ENCODE measurements at places on chromosomes 1 and 21. TPM values are rescaled to one million over a fixed set of nuclear protein-coding genes. Genes with fewer than 3 reads are reported as not detected.

Gene TFF2
- not detected for total RNA-seq

Gene CCDC17
- 1.5 TPM for total RNA-seq

Gene PIK3R3
- total RNA-seq: 27.0 TPM

- H3K27ac ChIP-seq: no peak overlapping the region
- no peaks in the 10 kb centered on the region for H3K27me3 ChIP-seq
- no peaks in the 10 kb centered on the region for H3K36me3 ChIP-seq
Measured at GRCh38 chr1:100670083-100670482, 49.5 kb upstream of the VCAM1 start.

DNA sequence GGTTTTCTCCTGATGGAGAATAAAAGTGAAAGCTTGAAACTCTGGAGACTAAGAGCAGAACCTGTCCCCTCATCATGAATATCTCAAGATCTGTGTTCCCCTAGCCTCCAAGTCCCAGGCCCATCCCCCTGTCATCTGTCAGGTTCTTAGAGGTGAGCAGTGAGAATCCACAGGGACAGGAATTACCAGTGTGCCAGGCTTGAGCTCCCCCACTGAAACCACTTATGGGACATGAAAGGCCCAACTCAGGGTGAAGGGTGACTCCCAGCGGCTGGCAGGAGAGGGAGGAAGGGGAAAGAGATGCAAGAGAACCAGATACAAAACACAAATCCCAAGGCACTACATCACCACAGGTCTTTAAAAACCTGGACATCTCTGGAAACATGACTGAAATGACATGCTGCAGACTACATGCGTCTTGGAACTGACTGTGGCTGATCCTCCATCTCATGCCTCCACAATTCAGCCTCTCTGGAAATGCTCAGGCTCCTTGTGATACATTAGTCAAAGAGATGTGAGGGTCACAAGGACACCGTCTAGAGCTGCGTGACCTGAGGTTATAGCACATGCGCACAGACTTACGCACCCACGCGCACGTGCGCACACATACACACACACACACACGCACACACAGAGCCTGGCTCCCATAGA is 6.8 kb upstream of the LY9 start:
- no peaks in the 10 kb centered on the region for H3K36me3 ChIP-seq
- H3K4me1 ChIP-seq: no peaks in the 10 kb centered on the region
- no peak for DNase-seq
- H3K27ac ChIP-seq: no peak overlapping the region
- H3K4me3 ChIP-seq: no peak overlapping the region

DNA sequence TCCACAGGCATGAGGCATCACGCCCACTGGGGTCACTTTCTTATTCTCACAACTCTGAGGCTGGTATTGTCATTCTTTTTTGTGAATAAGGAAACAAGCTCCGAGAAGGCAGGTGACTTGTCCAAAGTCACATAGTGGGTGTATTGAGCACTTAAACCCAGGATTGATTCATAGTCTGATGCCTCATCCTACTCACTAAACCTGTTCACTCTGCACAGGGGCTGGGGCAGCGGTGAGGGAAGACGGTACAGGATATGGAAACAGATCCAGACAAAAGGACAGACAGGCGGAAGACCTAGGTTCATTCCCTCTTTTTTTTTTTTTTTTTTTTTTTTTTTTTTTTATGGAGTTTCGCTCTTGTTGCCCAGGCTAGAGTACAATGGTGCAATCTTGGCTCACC is 56.6 kb downstream of the NKAIN1 start:
- H3K27me3 ChIP-seq: no peaks in the 10 kb centered on the region
- no peak overlapping the region for H3K4me3 ChIP-seq
- no peak for DNase-seq
- no peak overlapping the region for H3K27ac ChIP-seq
- H3K4me1 ChIP-seq: peaks cover 11% of the 10 kb centered on the region
- H3K36me3 ChIP-seq: no peaks in the 10 kb centered on the region

DNA sequence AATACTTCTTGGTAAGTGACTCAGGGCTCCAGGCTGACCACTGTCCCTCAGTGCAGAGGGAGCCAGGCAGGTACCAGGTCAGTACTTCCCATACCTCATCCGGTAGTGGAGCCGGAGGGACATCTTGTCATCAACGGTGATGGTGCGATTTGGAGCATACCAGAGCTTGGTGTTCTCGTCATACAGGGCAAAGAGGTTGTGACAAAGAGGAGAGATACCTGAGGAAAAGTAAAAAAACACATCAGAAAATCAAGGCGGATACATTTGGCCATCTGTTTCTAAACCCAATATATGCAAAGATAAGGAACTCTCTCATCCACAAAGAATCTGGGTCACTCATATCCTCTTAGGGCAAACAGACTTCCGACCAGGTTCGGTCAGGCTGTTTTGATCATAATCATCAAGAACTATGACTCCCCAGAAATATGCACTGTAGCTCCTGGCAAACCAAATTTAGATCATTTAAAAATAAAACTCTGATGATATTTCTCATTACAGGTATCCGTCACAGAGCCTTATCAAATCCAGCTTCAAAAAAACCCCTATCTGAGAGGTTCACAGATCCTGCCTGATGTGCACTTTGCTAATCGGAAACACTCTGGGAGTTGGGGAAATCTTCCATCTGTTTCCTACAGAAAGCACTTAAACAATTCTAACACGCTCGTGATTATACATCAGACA is 87.3 kb downstream of the JAK1 start:
- H3K27ac ChIP-seq: no peak overlapping the region
- no peaks in the 10 kb centered on the region for H3K4me1 ChIP-seq
- no peaks in the 10 kb centered on the region for H3K36me3 ChIP-seq
- H3K27me3 ChIP-seq: no peaks in the 10 kb centered on the region

GRCh38 chr1:182680901-182681567 is 3.4 kb downstream of the RGS8 start:
- H3K27me3 ChIP-seq: no peaks in the 10 kb centered on the region
- DNase-seq: no peak
- H3K4me1 ChIP-seq: no peaks in the 10 kb centered on the region
- H3K27ac ChIP-seq: no peak overlapping the region
- no peaks in the 10 kb centered on the region for H3K36me3 ChIP-seq

GRCh38 chr1:90413519-90413918 is 303.6 kb downstream of the BARHL2 start:
- H3K4me1 ChIP-seq: no peaks in the 10 kb centered on the region
- H3K27ac ChIP-seq: no peak overlapping the region
- H3K4me3 ChIP-seq: no peak overlapping the region
- no peaks in the 10 kb centered on the region for H3K36me3 ChIP-seq
- no peaks in the 10 kb centered on the region for H3K27me3 ChIP-seq

GRCh38 chr1:151362308-151363155 is 10.0 kb downstream of the SELENBP1 start:
- H3K4me1 ChIP-seq: no peaks in the 10 kb centered on the region
- H3K36me3 ChIP-seq: no peaks in the 10 kb centered on the region
- H3K4me3 ChIP-seq: no peak overlapping the region
- H3K27ac ChIP-seq: no peak overlapping the region

- DNase-seq: no peak
- H3K36me3 ChIP-seq: no peaks in the 10 kb centered on the region
Measured at GRCh38 chr1:230394134-230394533, 32.0 kb downstream of the PGBD5 start.

All from vagina (tissue), 2 donors.